ENCODE measurements at places on chromosomes 1 and 21. TPM values are rescaled to one million over a fixed set of nuclear protein-coding genes. Genes with fewer than 3 reads are reported as not detected.

NBPF6 gene
- not detected for total RNA-seq

GRCh38 chr1:75614399-75614756 is 3.5 kb upstream of the SLC44A5 start:
- peak overlapping the region; percentile 8 for H3K4me3 ChIP-seq
- H3K36me3 ChIP-seq = no peaks in the 10 kb centered on the region
- H3K27me3 ChIP-seq = peaks cover 23% of the 10 kb centered on the region
- peaks cover 18% of the 10 kb centered on the region for H3K4me1 ChIP-seq
- no peak overlapping the region for H3K27ac ChIP-seq

DNA sequence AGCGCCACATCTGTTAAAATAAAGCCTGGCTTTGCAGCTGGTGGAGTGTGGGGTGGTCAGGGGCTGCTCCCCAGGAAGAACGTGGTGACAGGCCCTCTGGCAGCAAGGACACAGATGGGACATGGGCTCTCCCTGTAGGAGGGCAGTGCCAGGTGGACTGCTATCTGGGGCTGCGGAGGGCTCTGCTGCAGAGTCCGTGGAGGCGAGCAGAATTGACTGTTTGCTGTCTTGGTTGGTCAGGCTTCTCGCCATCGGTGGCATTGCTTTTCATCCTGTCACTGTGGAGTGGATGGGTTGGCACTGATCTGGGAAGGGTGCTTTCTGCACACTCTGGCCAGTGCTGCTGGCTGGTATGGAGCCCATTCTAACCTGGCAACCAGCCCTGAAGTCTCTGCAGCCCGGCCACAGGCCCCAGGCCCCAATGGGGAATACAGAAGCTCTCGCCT is 103.0 kb downstream of the LAMC2 start:
- no peaks in the 10 kb centered on the region for H3K27me3 ChIP-seq
- no peak overlapping the region for H3K4me3 ChIP-seq
- no peaks in the 10 kb centered on the region for H3K4me1 ChIP-seq
- DNase-seq = no peak

MROH9 gene
- not detected for total RNA-seq

MTARC2 gene
- total RNA-seq = 1.5 TPM

DNA sequence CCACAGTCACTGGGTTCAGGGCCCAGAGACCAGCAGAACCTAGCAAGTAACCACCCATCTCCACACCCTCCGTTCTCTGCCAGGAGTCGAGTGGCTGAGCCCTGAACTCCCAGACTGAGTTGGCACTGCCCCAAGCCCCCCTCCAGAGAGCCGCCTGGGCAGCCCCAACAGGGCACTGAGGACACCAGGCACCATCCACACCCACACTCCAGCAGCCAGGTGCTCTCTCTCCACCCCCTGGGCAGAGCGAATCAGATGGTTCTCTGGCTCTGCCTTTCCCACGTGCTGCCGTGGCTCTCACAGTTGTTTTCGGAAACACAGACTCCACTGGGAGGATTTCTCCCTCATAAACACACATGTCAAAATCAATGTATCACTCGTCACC is 13.6 kb downstream of the WDR4 start:
- no peaks in the 10 kb centered on the region for H3K4me1 ChIP-seq
- H3K4me3 ChIP-seq = no peak overlapping the region
- no peaks in the 10 kb centered on the region for H3K27me3 ChIP-seq
- H3K27ac ChIP-seq = no peak overlapping the region

- no peak overlapping the region for H3K27ac ChIP-seq
- no peak overlapping the region for H3K4me3 ChIP-seq
- no peak for DNase-seq
These were observed 40.6 kb upstream of the MARK1 start for GRCh38 chr1:220487297-220487820.

DNA sequence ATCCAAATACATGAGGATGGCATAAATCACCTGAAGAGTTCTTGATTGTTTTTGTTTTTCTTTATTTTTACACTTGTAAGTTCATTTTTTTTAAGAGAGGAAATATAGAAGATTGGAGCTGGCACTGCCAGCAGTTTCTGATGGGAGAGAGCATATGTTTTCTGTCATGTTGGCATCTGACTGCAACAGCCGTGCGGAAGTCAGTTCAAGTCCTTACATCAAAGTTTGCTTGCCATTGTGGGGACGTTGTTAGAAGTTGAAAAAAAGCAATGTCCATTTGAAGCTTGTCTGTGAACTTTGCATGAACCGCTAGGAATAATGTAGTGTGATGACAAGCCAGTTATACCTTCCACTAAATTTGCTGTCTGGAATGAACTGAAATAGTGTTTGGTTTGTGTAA is 126.5 kb upstream of the USH2A start:
- H3K27me3 ChIP-seq = no peaks in the 10 kb centered on the region
- no peak overlapping the region for H3K27ac ChIP-seq
- DNase-seq = no peak
- H3K36me3 ChIP-seq = no peaks in the 10 kb centered on the region
- no peaks in the 10 kb centered on the region for H3K4me1 ChIP-seq
- no peak overlapping the region for H3K4me3 ChIP-seq

SEC16B gene
- total RNA-seq = 16.9 TPM

- H3K27ac ChIP-seq = no peak overlapping the region
- no peaks in the 10 kb centered on the region for H3K36me3 ChIP-seq
- no peaks in the 10 kb centered on the region for H3K4me1 ChIP-seq
These were observed 29.0 kb downstream of the PRMT2 start for GRCh38 chr21:46664316-46664995.

GRCh38 chr1:77064246-77064645 is 155.0 kb downstream of the PIGK start:
- H3K27ac ChIP-seq = no peak overlapping the region
- no peaks in the 10 kb centered on the region for H3K27me3 ChIP-seq
- no peaks in the 10 kb centered on the region for H3K36me3 ChIP-seq
- H3K4me3 ChIP-seq = no peak overlapping the region

GRCh38 chr1:42250164-42250563 is 84.9 kb downstream of the FOXJ3 start:
- H3K4me1 ChIP-seq = no peaks in the 10 kb centered on the region
- H3K36me3 ChIP-seq = no peaks in the 10 kb centered on the region
- no peak for DNase-seq
- no peak overlapping the region for H3K27ac ChIP-seq
- H3K4me3 ChIP-seq = no peak overlapping the region

USH2A gene
- not detected for total RNA-seq

SLC25A34 gene
- total RNA-seq = not detected

GRCh38 chr1:20724364-20725188 is 6.8 kb upstream of the KIF17 start:
- no peak overlapping the region for H3K4me3 ChIP-seq
- no peaks in the 10 kb centered on the region for H3K4me1 ChIP-seq
- no peaks in the 10 kb centered on the region for H3K36me3 ChIP-seq
- no peaks in the 10 kb centered on the region for H3K27me3 ChIP-seq

RHEX gene
- 3.6 TPM for total RNA-seq

GRCh38 chr21:31873696-31874599 is 1.1 kb downstream of the HUNK start:
- H3K27me3 ChIP-seq = no peaks in the 10 kb centered on the region
- DNase-seq = peak; percentile 53
- no peaks in the 10 kb centered on the region for H3K36me3 ChIP-seq
- H3K4me1 ChIP-seq = no peaks in the 10 kb centered on the region
- H3K4me3 ChIP-seq = peak overlapping the region; percentile 52

DNA sequence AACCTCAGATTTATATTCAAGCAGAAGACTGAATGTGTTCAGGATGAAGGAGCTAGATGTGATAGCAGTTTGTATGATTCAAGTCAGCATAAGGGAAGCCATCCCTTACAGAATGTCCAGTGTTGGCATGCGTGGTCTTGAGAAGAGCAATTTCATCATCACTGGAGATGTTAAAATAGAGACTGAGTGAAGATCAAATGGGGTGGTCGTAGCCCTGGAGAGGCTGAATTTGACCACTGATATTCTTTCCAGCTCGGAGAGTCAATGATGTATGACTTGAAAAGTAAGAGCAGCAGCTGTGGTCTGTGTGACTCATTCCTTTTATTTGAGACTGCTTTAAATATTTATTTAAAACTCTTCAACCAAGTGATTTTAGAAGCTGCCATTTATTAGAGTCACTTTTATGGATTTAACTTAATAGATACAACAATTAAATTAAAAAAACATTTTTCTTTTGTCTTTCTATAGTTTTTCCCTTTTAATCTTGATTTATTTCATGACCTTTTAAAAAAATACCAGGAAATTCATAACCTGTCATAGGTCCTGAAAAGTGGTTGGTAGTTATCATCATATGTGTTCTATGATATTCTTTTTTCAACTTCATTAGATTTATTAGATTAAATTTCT is 15.5 kb downstream of the FMN2 start:
- no peaks in the 10 kb centered on the region for H3K4me1 ChIP-seq
- H3K4me3 ChIP-seq = no peak overlapping the region
- H3K27ac ChIP-seq = no peak overlapping the region
- H3K36me3 ChIP-seq = no peaks in the 10 kb centered on the region
- no peak for DNase-seq
- no peaks in the 10 kb centered on the region for H3K27me3 ChIP-seq

SPATC1L gene
- total RNA-seq = not detected

DNA sequence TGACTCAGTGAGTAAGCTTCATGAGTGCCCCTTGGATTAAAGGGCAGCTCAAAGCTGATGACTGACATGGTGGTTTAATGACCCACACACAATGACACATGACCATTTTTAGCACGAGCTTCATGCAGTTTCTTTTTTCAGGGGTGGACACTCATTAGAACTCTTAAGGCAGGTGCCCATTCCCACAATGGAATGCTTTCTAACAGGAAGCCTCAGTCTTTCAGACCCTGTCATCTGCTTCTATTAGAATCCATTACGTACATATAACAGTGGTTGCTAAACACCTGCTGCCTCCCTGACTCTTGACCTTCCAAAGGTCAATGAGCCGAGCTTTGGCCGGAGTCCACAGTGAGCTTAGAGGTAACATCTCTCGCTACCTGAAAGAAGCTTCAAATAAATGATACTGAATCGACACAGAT is 27.4 kb downstream of the AKNAD1 start:
- H3K36me3 ChIP-seq = no peaks in the 10 kb centered on the region
- peaks cover 13% of the 10 kb centered on the region for H3K4me1 ChIP-seq
- no peaks in the 10 kb centered on the region for H3K27me3 ChIP-seq
- no peak overlapping the region for H3K4me3 ChIP-seq

DNA sequence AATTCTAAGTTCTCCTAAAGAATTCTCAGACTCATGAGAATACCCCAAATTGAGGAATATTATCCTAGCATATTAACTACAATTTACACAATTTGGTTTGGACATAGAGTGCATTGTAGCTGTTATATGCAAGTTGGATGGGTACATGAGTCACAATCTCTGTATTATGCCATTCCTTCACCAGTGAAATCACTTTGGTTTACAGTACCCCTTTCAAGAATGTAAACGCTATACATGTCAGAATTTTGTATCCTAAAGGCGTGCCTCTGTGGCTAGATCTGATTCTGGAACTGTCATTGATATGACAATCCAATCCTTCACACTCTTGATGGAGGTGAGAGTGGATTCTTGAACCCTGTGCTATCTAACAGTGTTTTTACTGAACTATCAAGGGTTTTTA is 6.7 kb upstream of the IL10RB start:
- H3K4me3 ChIP-seq = no peak overlapping the region
- no peaks in the 10 kb centered on the region for H3K36me3 ChIP-seq
- DNase-seq = no peak
- no peaks in the 10 kb centered on the region for H3K4me1 ChIP-seq

DMBX1 gene
- total RNA-seq = not detected

C8B gene
- total RNA-seq = not detected

GRCh38 chr1:7470904-7471638 is 300.0 kb upstream of the VAMP3 start:
- no peaks in the 10 kb centered on the region for H3K36me3 ChIP-seq
- H3K4me1 ChIP-seq = no peaks in the 10 kb centered on the region

DNA sequence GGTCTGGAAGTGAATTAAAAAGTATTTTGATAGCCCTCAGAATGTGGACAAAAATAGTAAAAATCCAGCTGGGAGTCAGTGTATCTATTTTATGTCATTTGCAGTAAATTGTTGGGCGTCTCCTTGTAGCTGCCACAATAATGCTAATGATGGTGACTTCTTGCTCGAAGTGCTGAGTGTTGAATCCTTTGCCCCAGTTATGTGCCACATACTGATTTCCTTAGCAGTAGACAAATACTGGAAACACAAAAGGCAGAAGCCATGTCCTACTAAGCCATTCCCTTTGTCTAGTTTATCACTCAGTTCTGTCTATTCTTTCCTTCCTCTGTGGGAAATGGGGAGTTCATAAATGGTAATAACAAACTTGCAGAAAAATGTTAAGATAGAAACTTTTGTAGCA is 70.7 kb upstream of the CXADR start:
- DNase-seq = no peak
- no peaks in the 10 kb centered on the region for H3K36me3 ChIP-seq
- H3K27me3 ChIP-seq = no peaks in the 10 kb centered on the region
- no peak overlapping the region for H3K4me3 ChIP-seq
- no peaks in the 10 kb centered on the region for H3K4me1 ChIP-seq
- no peak overlapping the region for H3K27ac ChIP-seq

TMEM234 gene
- total RNA-seq = 0.59 TPM

GRCh38 chr1:152048416-152049009 is 11.7 kb upstream of the S100A11 start:
- H3K4me3 ChIP-seq = no peak overlapping the region
- H3K36me3 ChIP-seq = no peaks in the 10 kb centered on the region
- H3K4me1 ChIP-seq = peaks cover 5% of the 10 kb centered on the region
- peak overlapping the region; percentile 92 for H3K27ac ChIP-seq
- no peaks in the 10 kb centered on the region for H3K27me3 ChIP-seq

HTR6 gene
- total RNA-seq = not detected

BACE2 gene
- 98.8 TPM for total RNA-seq

RGL1 gene
- total RNA-seq = 92.9 TPM

GRCh38 chr1:241090798-241091197 is 266.2 kb downstream of the RGS7 start:
- no peaks in the 10 kb centered on the region for H3K36me3 ChIP-seq
- H3K4me3 ChIP-seq = no peak overlapping the region
- H3K27me3 ChIP-seq = no peaks in the 10 kb centered on the region
- no peak for DNase-seq
- no peak overlapping the region for H3K27ac ChIP-seq

- DNase-seq = no peak
- no peak overlapping the region for H3K27ac ChIP-seq
- no peaks in the 10 kb centered on the region for H3K36me3 ChIP-seq
- H3K27me3 ChIP-seq = no peaks in the 10 kb centered on the region
These were observed 17.5 kb downstream of the UBASH3A start for GRCh38 chr21:42421018-42421793.

DNA sequence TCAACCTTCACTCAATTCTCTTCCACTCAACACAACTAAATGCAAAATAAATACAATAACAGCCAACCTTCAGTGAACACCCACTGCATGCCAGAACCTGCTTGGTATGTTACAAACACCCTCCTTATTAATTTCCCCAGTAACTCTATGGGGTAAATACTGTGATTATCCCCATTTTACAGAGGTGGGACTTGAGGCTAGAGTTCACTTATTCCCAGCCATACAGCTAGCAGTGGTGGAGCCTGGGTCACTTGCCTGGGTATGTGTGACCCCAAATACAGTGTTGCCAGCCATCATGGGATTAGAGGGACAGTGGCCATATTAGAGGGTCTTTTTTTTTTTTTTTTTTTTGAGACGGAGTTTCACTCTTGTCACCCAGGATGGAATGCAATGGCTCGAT is 1.6 kb downstream of the CPLANE2 start:
- H3K4me1 ChIP-seq = peaks cover 5% of the 10 kb centered on the region
- H3K27ac ChIP-seq = no peak overlapping the region
- no peak for DNase-seq
- no peaks in the 10 kb centered on the region for H3K36me3 ChIP-seq

GRCh38 chr1:230220478-230220877 is 153.4 kb downstream of the GALNT2 start:
- H3K4me1 ChIP-seq = no peaks in the 10 kb centered on the region
- H3K27ac ChIP-seq = no peak overlapping the region
- no peak for DNase-seq
- no peak overlapping the region for H3K4me3 ChIP-seq
- no peaks in the 10 kb centered on the region for H3K27me3 ChIP-seq

GRCh38 chr1:6148497-6149241 is 31.5 kb downstream of the CHD5 start:
- no peaks in the 10 kb centered on the region for H3K27me3 ChIP-seq
- H3K36me3 ChIP-seq = no peaks in the 10 kb centered on the region
- DNase-seq = no peak
- H3K4me3 ChIP-seq = no peak overlapping the region
- H3K27ac ChIP-seq = no peak overlapping the region

Measured in uterus (tissue), 4 donors.